ENCODE measurements at places on chromosomes 13 and 19.

DNA sequence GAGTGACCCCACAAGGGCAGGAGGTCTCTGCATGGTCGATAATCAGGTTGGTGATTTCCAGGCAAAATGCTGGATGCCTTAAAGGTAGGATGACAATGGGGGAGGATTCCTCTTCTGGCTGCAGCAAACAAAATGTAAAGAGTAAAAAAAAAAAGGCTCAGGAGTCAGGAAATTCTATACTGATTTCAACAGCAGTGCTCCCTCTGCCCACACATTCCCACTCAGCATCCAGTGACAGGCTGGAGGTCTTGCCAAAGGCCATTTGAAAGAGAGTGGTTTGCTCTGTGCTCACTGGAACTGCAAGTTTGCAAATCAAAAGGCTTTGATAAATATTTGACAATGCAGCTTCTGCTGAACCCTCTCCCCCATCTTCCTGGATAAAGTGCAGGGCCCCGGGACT lies 135.4 kb downstream of the TNFRSF19 start:
- no peak for DNase-seq

DNA sequence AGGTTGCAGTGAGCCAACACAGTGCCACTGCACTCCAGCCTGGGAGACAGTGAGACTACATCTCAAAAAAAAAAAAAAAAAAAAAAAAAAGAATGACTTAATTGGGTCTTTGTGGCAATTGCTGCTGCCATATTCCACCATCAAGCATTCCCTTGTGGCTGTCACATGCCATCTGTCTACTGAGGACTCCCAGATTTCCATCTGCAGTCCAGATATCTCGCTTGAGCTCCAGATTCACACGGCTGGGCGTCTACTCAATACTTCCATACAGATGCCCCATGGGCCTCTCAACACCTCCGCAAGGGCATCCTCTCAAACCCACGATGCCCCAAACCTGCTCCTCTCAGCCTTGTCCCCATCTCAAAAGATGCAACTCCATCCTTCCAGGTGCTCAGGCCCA lies 12.9 kb downstream of the TMEM143 start:
- no peak for DNase-seq

DNA sequence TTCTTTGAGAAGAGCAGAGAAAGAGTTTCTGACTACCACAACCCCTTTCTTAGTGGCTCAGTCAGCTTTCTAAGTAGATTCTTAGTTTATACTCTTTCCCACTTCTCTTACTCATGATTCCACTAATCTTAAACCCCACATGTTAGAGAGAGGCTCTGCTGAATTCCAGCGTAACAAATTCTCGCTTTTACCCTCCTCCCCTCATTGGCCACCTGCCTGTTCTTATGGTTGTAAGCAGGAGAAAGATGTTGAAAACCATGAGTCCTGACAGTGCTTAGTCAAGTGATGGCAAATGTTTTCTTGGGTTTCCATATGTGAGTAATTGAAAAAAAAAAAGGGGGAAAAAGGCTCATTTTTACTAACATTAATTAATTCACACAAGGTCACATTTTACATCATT lies 125.9 kb downstream of the ZDHHC20 start:
- peak; percentile 34 for DNase-seq

- DNase-seq = no peak
Measured at GRCh38 chr19:15456871-15457700, 7.3 kb downstream of the RASAL3 start.

DNA sequence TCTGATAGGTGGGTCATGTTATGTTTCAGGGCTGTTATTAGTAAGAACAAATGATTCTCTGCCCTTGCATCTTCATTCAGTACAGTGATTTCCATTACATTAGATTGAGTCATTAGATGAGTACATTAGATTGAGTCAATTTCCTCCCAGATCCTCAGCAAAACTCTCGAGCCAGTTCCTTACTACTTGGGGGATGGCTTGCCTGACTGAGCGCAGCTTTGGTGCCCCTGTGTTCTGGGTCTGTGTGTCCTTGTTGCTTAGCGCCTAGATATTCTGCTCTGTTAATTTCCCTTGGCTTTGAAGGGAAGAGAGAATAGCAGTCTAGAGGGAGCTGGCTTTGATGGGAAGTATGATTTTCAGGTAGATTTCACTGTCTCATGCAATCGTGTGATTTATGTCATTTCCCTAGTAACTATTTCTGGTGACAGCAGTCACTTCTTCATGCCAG lies 19.1 kb upstream of the SCEL start:
- DNase-seq = peak; percentile 57

DNA sequence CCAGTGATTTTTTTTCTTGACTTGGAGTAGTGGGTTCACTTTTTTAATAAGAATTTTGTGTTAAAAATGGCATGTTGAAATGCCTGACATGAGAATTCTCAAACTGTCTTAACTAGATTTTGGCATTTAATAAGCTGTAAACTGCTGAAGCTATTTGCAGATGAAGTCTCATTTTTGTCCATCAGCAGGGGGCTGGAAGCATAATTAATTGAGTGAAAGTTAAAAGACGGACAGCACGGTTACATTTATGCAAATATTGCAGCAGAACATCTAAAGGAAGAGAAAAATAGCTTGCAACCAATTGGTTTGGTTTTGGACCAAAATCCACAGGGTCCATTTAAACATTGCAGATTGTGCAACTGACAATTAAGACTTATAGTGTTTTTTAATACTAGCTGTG lies 837.3 kb upstream of the KLHL1 start:
- no peak for DNase-seq

DNA sequence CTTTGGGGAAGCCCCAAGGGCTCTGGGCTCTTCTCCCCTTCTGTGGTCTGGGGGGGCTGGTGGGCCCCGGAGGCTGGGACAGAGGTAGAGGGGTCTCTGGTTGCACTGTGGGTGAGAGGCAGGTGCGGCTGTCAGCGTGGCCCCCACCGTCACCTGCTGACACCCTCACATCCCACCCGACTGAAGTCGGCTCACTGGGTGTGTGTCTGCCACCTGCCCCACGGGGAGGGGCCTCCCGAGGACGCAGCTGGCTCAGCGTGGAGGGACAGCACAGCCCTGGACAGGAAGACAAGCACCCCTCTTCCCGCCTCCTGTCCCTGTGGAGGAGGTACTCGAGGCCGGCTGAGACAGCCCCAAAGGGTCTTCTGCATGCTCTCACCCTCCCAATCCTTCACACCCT lies 2.2 kb upstream of the TMEM86B start:
- DNase-seq = no peak

GRCh38 chr13:79710376-79710775 lies 229.4 kb downstream of the NDFIP2 start:
- DNase-seq = peak; percentile 60

DNA sequence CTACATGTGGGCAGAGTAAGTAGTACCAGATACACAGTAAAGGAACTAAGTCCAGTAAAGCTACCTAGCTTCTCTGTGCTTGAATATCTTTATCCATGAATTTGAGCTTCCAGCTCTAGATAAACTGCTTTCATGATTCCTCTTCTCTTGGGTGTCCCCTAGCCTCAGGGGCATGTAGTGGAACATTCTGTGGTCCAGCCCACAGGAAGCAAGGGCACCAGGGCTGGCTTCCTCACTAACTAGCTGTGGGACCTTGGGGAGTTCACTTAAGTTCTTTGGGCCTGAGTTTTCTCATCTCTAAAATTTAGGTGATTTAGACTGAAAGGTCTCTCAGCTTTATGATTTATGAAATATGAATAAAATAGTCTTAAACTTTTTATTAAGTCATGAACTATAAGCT lies 185.7 kb downstream of the KATNAL1 start:
- no peak for DNase-seq

GRCh38 chr13:112254900-112255299 lies 121.3 kb upstream of the SPACA7 start:
- DNase-seq = no peak

- DNase-seq = no peak
Measured at GRCh38 chr13:105059786-105060185, 1475.7 kb downstream of the EFNB2 start.

DNA sequence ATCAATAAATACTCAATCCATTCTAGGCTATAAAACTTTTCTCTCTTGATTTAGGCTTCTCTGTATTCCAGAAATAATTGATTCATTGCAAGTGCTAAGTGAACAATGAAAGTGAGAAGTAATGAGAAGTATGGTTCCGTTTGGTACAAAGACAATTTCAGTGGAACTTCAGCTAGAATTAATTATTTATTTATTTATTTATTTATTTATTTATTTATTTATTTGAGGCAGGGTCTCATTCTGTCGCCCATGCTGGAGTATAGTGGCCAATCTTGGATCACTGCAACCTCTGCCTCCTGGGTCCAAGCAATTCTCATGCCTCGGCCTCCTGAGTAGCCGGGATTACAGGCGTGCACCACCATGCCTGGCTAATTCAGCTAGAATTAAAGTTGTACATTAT lies 262.1 kb downstream of the B3GLCT start:
- no peak for DNase-seq

- no peak for DNase-seq
Measured at GRCh38 chr19:40149501-40149900, 41.7 kb upstream of the MAP3K10 start.

- peak; percentile 71 for DNase-seq
Measured at GRCh38 chr13:43159026-43159461, 135.7 kb downstream of the DNAJC15 start.

DNA sequence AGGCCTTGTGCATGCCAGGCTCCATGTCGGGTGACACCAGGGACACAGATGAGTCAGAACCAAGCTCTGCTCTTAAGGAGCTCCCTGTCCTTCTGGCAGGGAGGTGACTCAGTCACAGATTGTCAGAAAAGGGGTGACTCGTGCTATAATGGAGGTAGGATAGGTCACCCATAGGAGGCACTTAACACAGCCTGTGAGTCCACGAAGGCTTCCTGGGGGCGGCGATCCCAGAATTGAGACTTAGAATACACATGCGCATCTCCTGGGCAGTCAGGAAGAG lies 19.6 kb downstream of the FUZ start:
- peak; percentile 18 for DNase-seq

DNA sequence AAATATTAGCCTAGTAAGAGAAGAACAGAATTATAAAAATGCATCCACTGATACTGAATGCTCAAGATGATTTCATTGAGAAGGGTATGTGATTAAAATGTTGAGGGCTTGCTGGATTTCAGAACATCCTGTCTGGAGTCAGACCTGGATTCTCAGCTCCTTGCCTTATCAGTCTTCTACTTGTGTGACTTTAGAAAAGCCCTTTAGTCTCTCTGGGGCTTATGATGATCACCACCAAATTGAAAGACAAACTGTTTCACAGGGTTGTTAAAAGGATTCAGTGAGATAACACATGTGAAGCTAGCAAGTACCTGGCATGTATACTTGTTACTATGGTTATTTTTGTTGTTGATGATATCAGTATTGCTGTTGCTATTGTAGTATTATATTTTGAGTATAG lies 118.4 kb downstream of the GPC6 start:
- no peak for DNase-seq

DNA sequence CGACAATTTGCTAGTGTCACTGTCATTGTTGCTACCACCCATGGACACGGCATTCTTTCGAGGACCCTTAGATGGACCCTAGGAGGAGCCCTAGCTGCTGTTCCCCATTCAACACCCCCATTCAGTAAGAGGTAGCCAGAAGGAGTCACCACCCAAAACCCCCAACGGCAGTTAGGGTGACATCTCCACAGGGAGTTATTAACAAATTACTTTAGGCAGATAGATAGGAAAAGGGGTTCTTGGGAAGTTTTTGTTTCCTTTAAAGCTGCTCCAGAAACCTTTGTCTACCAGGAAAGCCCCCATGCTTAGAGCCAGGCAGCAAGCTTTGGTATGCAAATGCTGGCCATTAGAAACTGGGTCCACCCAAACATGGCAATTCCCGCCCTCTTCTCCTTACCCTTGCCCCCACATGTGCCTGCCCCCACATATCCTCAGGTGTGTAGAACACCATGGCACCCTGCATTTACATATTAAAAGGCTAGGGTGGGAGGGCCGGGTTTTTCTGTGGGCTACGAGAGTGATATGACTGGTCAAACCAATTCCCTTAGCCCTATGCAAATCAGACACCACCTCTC lies 190.9 kb downstream of the SLITRK6 start:
- no peak for DNase-seq

All from fibroblast of upper back skin (primary cell).